Kidney (tissue), 22 donors: ENCODE measurements at places on chromosomes 3 and 15. TPM values are rescaled to one million over a fixed set of nuclear protein-coding genes. Genes with fewer than 3 reads are reported as not detected.

Gene NOX5
- total RNA-seq, result 0.60 TPM

DNA sequence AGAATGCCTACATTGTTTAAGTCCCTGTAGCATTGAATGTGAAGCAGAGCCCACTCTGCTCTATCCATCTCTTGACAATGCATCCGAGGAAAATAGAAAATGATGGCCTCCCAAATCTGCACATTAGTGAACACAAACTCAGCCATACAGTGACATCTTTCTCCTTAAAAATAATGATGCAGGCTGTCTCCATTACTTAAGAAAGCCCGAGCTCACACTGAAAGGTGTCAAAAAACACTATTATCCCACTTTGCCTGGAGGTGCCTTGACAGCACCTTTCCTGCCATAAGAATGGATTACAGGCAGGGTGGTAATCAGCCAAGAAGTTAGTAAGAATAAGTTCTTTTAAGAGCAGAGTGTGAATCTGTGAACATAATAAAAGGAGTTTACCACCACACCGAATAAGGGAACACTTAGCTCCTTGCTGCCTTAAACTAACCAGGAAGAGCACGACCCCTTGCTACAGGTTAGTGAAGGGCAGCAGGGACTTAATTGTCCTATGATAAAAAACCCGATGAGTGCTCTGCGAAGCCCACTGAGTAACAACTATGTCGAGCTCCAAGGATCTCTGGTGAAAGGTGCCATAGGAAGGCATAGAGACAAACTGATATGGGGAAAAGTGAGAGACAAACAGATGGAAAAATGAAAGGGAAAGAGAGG lies 123.2 kb upstream of the TUSC7 start:
- no peaks in the 10 kb centered on the region for H3K27me3 ChIP-seq
- H3K4me3 ChIP-seq, result no peak overlapping the region
- DNase-seq, result no peak
- H3K36me3 ChIP-seq, result no peaks in the 10 kb centered on the region

DNA sequence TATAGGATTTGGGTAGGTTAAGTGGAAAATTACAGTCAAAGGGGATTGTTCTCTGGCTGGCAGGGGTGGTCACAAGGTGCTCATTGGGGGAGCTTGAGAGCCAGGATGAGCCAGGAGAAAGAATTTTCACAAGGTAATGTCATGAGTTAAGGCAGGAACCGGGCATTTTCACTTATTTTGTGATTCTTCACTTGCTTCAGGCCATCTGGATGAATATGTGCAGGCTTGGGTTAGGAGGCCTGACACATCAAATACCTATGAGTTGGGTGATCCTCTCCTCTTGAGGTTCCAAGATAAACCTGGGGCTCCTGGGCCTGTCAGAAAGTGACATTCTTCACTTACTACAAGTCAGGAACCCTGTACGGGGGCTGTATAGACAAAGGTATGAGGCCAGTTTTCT lies 68.7 kb downstream of the CD200 start:
- H3K27ac ChIP-seq, result no peak overlapping the region
- H3K36me3 ChIP-seq, result no peaks in the 10 kb centered on the region
- no peak overlapping the region for H3K4me3 ChIP-seq
- H3K4me1 ChIP-seq, result no peaks in the 10 kb centered on the region
- no peak for DNase-seq

DNA sequence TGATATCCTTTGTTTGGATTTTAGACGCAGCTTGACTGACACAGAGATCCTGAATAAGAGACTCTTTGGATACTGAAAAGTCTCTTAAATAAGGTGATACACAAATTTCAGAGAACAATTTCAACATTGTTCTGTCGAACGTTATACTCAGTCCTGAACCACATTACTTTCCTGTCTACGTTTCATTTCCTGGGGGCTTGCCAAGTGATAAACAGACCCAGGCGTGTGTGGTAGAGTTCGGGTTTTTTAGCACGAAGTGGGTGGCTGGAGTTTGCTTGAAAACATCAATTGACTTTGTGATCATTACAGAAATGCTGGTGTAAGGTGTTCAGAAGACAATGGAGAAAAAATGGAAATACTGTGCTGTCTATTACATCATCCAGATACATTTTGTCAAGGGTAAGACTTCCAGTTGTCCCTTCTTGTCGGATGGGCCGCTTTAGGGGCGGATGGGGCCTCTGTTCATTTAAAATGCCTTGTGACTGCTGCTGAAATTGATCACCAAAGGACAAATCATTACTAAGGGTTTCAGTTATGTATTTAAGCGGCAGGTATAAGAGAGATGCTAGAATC lies at the start of gene CD96:
Gene CD96 (plus strand): TSS at position 287 of the 573 bp plus-strand sequence. CDS start 52 bp downstream, at position 339.
- no peak for DNase-seq
- no peaks in the 10 kb centered on the region for H3K4me1 ChIP-seq
- H3K4me3 ChIP-seq, result no peak within 1 kb of the TSS
- no peak within 1 kb of the TSS for H3K27ac ChIP-seq

Gene FAM162A
- total RNA-seq, result 46.6 TPM

DNA sequence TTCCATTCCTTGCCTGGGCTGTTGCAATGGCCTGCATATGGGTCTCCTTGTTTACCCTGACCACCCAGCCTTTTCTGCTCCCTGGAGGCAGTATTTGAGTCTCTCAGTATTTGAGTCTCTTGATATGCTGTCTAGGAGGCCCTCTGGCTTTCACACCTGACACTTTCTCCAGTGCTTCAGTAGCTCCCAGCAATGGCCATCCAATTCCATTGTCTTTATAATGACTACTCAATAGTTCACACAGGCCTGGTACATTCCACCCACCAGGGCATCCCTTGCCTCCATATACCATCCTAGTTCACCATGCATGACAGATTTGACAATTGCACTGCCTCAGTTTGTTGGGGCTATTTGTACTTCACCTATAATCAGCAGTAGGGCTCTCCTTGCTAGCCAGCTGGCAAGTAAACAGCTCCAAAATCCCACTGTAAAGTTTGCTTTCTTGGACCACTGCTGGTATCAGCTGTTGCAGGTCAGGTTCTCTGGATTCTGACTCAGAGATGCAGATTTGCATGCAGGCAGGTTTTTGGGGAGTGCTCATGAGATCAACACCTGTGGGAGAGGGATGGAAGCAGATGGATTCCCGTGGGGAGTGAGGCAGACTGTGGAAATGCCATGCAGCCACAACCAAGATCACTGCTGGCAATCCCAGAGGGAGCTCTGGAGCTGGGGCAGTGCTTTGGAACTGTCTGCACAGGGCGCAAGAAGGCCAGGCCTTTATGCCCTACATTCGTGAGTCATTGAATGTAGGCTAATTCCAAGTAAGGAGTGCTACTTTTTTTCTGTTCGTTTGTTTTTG lies 19.1 kb upstream of the XIRP1 start:
- no peaks in the 10 kb centered on the region for H3K27me3 ChIP-seq
- H3K4me3 ChIP-seq, result no peak overlapping the region
- H3K27ac ChIP-seq, result no peak overlapping the region
- no peaks in the 10 kb centered on the region for H3K4me1 ChIP-seq

GRCh38 chr3:130659911-130660310 lies 86.7 kb downstream of the PIK3R4 start:
- H3K4me3 ChIP-seq, result no peak overlapping the region
- no peaks in the 10 kb centered on the region for H3K36me3 ChIP-seq
- H3K27me3 ChIP-seq, result no peaks in the 10 kb centered on the region
- no peak overlapping the region for H3K27ac ChIP-seq

Gene CEP70
- total RNA-seq, result 64.3 TPM

DNA sequence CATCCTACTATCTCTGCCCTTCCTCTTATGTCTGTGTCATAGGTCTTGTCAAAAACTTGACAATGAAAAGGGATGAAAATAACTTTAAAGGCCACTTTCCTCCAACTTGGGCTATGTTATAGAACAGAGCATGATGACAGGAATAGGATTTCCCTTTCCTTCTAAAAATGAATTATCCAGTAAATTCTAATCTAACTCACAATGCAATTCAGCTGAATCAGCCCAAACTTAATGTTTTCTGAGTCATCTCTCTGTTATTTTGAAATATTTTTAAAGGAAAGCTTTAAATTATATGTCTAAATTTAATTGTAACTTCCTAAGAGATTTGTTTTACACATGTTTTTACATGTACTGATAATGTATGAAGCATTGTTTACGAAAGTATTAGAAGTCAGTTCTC lies 258.5 kb downstream of the BBX start:
- H3K4me1 ChIP-seq, result no peaks in the 10 kb centered on the region
- H3K27me3 ChIP-seq, result no peaks in the 10 kb centered on the region
- DNase-seq, result no peak
- H3K27ac ChIP-seq, result no peak overlapping the region
- H3K36me3 ChIP-seq, result peaks cover 7% of the 10 kb centered on the region

DNA sequence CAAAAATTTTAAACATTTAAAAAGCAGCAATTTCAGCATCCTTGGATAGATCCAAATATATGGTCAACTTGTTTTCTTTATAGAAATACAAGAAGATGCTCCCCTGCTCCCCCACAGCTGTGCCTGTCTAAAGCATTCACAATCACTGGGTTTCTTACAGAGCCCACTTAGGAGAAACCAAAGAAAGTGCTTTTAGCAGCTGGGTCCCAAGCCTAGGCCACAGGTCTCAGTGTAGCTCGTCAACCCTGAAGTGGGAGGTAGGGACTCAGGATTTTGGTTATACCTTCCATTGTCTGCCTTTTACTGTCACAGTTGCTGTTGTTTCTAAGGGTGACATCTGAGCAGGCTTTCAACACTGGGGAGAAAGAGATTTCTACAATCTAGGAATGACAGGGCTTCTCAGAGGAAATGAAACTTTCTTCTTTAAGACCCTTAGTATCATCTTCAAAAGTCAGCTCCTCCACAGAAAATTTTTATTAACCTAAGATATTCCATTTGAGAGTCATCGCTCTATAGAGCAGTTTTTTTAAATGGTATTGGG lies 199.3 kb upstream of the CMC1 start:
- no peaks in the 10 kb centered on the region for H3K4me1 ChIP-seq
- no peak for DNase-seq
- no peaks in the 10 kb centered on the region for H3K36me3 ChIP-seq
- H3K4me3 ChIP-seq, result no peak overlapping the region
- no peaks in the 10 kb centered on the region for H3K27me3 ChIP-seq
- no peak overlapping the region for H3K27ac ChIP-seq

DNA sequence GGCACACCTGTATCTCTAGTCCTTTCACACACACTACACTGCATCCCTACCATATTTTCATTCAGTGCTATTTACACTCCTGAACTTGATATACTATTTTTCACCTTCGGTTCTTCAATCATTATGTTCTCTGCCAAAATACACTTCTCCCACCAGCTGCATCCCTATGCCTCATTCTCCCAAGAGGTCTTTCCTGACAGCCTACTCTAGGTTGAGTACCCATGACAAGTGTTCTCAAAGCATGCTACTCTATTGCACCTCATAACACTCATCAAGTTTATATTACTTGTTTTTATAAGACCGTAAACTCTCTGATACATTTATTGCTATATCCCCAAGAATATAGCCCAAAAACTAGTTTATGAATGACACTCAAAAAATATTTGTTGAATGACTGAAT lies 549.5 kb downstream of the PYDC2 start:
- H3K36me3 ChIP-seq, result no peaks in the 10 kb centered on the region
- no peak overlapping the region for H3K27ac ChIP-seq
- no peaks in the 10 kb centered on the region for H3K4me1 ChIP-seq
- no peak overlapping the region for H3K4me3 ChIP-seq
- no peak for DNase-seq

DNA sequence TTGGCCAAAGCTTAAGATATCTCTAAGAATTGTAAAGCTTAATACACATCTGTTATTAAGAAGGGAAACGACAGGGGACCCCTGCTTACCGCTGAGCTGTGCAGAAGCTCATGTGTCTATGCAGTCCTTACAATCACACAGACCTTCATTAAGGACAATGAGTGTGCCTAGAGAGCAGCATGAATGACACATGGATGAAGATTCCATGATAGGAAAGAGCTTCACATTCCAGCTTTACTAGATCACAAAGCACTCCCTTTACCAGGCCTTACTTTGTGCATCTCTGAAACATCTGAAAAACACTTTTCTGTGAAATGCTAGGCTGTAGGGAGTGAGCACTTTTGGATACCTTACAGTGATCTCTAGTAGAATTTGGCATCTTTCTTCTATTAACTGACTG lies 32.0 kb downstream of the RNF168 start:
- no peaks in the 10 kb centered on the region for H3K4me1 ChIP-seq
- H3K36me3 ChIP-seq, result peaks cover 11% of the 10 kb centered on the region
- no peak overlapping the region for H3K27ac ChIP-seq
- no peak overlapping the region for H3K4me3 ChIP-seq
- H3K27me3 ChIP-seq, result no peaks in the 10 kb centered on the region
- DNase-seq, result no peak

Gene PARP16
- total RNA-seq, result 7.8 TPM

Gene AADACL2
- total RNA-seq, result not detected

Gene IGDCC3
- total RNA-seq, result 0.22 TPM

- no peak overlapping the region for H3K27ac ChIP-seq
- DNase-seq, result no peak
- no peaks in the 10 kb centered on the region for H3K4me1 ChIP-seq
- no peaks in the 10 kb centered on the region for H3K27me3 ChIP-seq
- H3K36me3 ChIP-seq, result no peaks in the 10 kb centered on the region
- H3K4me3 ChIP-seq, result no peak overlapping the region
Observed at GRCh38 chr3:158260392-158260791, 150.5 kb downstream of the RSRC1 start.

Gene PPP1R2
- 49.0 TPM for total RNA-seq

Gene NR1I2
- total RNA-seq, result 0.38 TPM
